ENCODE measurements at places on chromosomes 4 and X.

- no peak for DNase-seq
- H3K4me3 ChIP-seq: no peak overlapping the region
- no peaks in the 10 kb centered on the region for H3K4me1 ChIP-seq
- peaks cover 5% of the 10 kb centered on the region for H3K36me3 ChIP-seq
These were observed 143.6 kb downstream of the ZAR1 start for GRCh38 chr4:48633657-48634056.

DNA sequence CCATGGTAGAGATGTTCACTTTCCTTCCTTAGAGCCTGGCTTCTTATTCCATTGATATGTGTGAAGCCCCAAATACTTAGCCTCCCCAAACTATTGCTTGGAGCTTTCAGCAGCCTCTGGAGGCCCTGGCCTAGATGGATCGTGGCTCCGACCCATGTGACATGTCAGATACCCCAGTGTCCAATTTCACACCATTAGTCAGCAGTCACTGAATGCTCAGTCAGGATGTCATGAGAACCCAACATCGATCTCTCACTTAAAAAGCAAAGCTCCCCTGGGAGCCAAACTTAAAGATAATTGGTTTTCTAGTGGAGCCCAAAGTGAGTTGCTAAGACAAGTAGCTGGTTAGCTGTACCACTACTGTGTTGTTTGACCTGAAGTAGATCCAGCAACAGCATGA lies 41.6 kb upstream of the IGSF1 start:
- no peaks in the 10 kb centered on the region for H3K36me3 ChIP-seq
- no peak overlapping the region for H3K27ac ChIP-seq
- H3K4me3 ChIP-seq: no peak overlapping the region
- H3K4me1 ChIP-seq: no peaks in the 10 kb centered on the region
- DNase-seq: no peak
- no peaks in the 10 kb centered on the region for H3K27me3 ChIP-seq

DNA sequence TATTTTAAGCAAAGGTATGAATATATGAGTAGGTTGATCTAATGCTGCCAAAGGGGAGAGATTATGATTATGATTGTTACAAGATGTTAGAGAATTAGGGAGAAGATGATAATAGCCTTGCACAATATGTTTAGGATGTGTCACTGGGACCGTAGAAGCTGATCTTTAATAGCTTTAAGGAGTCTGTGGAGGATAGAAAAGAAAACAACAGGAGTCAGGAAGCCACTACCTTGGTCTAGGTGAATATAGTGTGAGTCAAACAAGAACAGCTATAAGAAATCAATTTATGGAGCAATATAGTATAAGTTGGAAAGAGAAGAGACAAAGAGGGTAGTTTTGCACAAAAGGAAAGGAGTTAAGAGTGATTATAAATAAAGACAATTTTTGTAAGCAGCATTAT lies 232.7 kb downstream of the FSTL5 start:
- H3K4me1 ChIP-seq: no peaks in the 10 kb centered on the region
- no peak overlapping the region for H3K27ac ChIP-seq
- no peaks in the 10 kb centered on the region for H3K27me3 ChIP-seq

GRCh38 chr4:128249787-128250668 lies 37.6 kb downstream of the PGRMC2 start:
- no peaks in the 10 kb centered on the region for H3K27me3 ChIP-seq
- H3K36me3 ChIP-seq: no peaks in the 10 kb centered on the region
- no peak for DNase-seq
- H3K4me1 ChIP-seq: no peaks in the 10 kb centered on the region
- no peak overlapping the region for H3K27ac ChIP-seq
- no peak overlapping the region for H3K4me3 ChIP-seq

- H3K27ac ChIP-seq: peak overlapping the region; percentile 53
- no peaks in the 10 kb centered on the region for H3K4me1 ChIP-seq
- no peaks in the 10 kb centered on the region for H3K27me3 ChIP-seq
- no peaks in the 10 kb centered on the region for H3K36me3 ChIP-seq
- H3K4me3 ChIP-seq: no peak overlapping the region
- DNase-seq: no peak
These were observed 11.3 kb downstream of the RGS12 start for GRCh38 chr4:3303923-3304710.

DNA sequence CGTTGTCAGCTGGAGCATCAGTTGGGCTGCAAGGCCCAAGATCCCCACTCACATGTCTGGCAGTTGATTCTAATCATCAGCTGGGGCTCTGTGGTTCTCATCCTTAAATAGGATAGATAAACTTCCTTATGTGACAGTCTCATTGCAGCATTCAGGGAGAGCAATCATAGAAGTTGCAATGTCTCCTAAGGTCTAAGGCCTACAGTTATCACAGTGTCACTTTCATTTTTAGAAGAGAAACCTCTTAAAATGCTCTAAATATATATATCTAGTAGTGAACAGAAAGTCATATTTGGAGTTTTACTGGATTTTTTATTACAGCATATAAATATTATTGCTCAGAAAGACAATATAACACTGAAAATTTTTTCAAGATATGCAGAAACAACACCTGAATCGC lies 226.0 kb upstream of the PPP1R2C start:
- DNase-seq: no peak
- H3K36me3 ChIP-seq: no peaks in the 10 kb centered on the region
- no peak overlapping the region for H3K4me3 ChIP-seq
- H3K27ac ChIP-seq: no peak overlapping the region
- no peaks in the 10 kb centered on the region for H3K4me1 ChIP-seq

All from esophagus squamous epithelium (tissue), 5 donors.